ENCODE measurements at places on chromosomes 5 and 9.

DNA sequence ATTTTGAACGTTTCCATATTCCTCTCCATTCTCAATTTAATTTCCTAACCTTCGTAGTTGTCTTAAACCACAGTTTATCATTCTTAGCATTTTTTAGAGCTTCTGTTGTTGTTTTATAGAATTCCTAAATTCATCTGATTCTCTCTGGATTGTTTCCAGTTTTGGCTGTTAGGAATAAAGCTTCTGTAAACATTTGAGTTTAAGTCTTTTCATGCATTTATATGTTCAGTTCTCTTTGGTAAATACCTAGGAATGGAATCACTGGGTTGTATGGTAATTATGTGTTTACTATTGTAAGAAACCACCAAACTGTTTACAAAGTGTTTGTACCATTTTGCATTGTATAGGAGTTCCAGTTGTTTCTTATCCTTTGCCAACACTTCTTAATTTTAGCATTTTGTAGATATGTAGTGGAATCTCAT, 29.7 kb downstream of the GPR21 start:
- peak; percentile 78 for DNase-seq

DNA sequence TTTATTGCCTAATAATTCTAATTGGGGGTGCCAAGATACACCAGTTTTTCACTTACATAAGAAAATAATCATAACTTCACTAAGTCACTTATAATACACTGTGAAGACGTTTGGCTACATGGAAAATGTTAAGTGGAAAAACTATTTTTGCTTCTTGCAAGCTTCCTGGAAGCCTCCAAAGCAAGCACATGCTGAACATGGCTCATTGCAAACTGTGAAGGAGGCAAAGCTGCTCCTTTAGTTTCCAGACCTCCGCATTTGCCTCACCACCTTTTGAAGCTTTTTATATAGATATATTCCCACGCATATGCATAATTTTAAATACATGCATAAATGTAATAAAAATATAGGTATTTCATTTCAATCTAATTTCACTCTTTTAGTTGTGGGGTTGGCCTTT, 285.6 kb upstream of the PRDM9 start:
- no peak for DNase-seq

DNA sequence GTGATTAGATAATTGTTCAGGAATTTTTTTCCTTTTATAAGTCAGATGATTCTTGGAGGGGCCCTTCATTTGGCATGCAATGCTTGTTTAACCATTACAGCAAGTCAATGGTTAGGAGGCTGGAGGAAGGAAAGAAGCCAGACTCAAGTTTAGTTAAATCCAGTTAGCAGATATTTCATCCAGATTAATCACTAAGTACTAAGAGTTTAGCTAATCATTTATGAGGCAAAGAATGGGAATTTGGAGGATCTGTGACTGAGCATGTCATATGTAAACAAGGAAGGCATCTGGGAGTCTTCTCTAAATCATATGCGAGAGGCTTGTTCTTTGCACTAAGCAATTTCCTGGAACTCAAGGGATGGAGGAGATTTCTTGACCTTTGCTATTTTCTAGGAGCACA, 145.3 kb upstream of the SGCD start:
- DNase-seq: no peak

DNA sequence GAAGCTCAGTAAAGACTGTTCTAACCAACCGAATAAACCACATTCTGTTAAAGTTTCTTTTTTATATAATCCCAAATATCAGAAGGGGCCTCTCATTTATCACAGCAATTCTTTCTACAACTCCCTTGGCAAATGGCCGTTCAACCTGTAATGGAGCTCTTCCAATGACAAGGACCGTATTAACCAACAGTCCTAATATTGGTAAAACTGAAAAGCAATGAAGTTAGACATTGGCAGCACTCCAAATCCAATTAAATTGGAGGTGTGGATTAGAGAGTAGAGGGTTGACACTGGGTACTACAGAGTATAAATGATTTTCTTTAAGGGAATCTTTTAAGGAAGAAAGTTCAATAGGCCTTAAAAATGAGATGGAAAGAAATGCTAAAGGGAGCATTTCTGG, 842 bp downstream of the TMED7 start:
- peak; percentile 37 for DNase-seq

GRCh38 chr5:100889165-100889743, 13.8 kb downstream of the ST8SIA4 start:
- DNase-seq: no peak

GRCh38 chr5:165149431-165149830, 1644.0 kb downstream of the MAT2B start:
- no peak for DNase-seq

GRCh38 chr9:92140074-92140753, 25.0 kb upstream of the SPTLC1 start:
- peak; percentile 85 for DNase-seq

GRCh38 chr9:107942856-107943255, 453.3 kb upstream of the KLF4 start:
- no peak for DNase-seq

- peak; percentile 80 for DNase-seq
Observed at GRCh38 chr5:123671042-123671441, 159.1 kb downstream of the CSNK1G3 start.

DNA sequence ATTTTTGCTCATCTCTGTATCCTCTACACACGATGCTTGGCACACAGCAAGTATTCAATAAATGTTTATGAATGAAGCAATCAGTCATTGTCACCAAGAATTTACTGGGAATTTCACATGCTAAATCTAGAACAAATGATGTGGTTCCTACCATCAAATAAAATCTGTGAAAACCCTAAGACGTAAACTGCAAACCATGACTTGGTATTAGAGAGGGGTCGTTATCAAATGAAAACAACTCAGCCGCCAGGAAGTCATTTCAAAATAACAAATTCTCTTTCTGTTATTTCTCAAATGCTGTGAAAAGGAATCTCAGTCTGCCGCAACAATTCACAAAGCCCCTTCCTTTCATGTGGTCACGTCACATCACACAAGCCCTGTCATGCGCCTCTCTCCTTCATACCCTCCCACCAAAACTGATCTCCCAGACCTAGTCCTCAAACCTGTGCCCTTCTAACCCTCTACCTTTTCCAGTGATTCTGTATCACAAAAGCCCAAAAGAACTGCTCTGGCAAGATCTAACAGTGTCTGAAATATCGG, 173.6 kb downstream of the DEPDC1B start:
- DNase-seq: no peak

DNA sequence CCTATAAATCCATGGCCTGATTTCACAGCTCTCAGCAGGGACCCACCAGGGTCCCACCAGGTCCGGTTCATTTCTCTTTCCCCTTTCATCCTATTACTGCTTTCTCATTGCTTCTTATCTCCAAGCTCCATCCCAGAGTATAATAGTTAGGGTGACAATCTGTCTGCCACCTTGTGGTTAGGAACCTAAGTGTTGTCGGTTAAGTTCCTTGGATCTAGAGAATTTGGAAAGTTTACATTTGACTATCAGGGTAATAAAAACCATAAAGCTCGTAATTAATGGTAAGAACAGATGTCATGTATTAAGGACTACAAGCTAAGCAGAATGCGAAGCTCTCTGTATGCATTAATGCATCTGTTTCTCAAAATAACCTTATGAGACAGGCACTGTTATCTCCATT, 259.1 kb downstream of the SH3GL2 start:
- no peak for DNase-seq

DNA sequence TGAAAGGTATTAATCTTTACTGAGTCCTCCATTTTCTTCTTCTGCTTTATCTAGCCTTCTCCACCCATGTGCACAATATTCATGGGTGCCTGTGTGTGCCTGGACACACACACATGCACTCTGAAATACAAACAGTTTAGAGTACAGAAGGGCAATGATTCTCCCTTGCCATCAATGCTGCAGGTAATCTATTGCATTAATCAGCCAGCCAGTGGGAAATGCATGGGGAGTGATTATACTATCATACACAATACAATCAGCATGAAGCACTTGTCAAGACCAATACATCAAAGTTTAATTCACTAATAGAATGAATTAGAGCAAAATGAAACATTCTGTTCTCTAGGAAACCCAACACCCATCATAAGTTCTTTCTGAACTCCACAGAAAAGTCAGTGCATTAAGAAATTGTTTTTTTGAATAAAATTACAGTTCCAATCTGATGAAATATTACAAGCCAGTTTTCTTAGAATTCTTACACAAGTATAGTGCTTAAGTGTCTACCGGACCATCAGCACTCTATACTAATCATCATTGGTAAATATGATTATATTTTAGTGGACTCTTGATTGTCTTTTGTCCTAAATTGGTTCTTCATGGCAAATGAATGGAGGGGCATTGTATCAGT, 172.2 kb downstream of the ZSWIM6 start:
- DNase-seq: peak; percentile 37

- DNase-seq: no peak
Observed at GRCh38 chr9:114503522-114504340, 1.5 kb downstream of the WHRN start.

DNA sequence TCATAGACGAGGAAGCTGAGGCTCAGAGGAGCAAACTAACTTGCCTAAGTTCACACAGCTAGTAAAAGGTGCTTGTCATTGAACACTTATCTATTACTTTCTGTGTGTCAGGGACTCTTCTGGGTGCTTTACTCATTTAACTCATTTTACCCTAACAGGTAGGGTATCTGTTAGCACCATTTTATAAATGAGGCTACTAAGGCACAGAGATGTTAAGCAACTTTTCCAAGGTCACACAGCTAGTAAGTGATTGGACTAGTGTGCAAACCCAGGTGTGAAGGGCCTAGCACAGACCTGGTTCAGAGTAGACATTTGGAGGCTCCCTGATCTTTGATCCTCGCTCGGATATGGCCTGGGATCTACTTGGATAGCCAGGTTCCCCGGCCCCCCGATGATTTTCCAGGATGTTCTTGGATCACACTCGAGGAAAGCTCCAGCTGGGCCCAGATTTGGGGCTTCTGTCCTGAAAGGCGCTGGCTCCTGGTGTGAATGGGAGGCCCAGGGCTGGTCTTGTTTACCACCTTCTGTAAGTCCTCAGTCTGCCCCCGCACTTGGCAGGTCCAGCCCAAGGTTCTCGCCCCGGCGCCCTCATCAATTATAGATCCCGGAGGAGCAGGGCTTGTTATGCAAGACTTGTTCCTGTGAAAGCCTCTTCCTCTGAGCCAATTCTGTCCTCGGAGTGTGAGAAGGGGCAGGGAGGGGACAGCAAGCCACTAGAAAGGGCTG, 37.5 kb downstream of the GSN start:
- no peak for DNase-seq
